A673 (cell line): ENCODE measurements at places on chromosomes 7 and 10. TPM values are rescaled to one million over a fixed set of nuclear protein-coding genes. Genes with fewer than 3 reads are reported as not detected.

Gene EBF3
- total RNA-seq = 52.2 and 56.2 TPM in 2 replicates

Gene CFTR
- 0.19 and 0.37 TPM in 2 replicates for total RNA-seq

Gene LRRN3
- total RNA-seq = not detected in 2 replicates

Gene ELN
- 47.6 and 65.9 TPM in 2 replicates for total RNA-seq

DNA sequence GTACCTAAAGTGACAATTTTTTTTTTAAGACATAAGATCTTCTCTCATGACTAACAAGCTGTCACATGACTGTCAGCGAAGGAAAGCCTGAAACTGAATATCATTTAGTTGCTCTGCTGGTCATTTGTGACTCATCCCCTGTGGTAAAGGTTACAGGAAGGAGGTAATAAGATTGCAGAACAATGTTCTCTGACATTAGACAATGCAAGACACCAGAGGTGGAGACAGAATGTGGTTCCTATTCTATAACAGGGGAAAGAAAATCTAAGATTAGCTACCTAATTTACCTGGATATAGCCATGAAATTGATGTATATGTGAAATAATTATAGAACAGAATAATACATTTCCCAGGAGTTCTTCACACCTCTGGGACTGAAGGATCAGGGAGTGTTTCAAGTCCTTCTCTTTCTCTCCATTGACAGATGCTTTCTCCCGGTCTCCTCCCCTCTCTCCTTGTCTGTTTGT is 47.7 kb downstream of the LRGUK start:
- H3K4me3 ChIP-seq = no peak overlapping the region
- H3K27ac ChIP-seq = no peak overlapping the region
- H3K36me3 ChIP-seq = no peaks in the 10 kb centered on the region
- peak; percentile 32 for DNase-seq

- no peaks in the 10 kb centered on the region for H3K27me3 ChIP-seq
- H3K4me1 ChIP-seq = peaks cover 3% of the 10 kb centered on the region
- H3K36me3 ChIP-seq = no peaks in the 10 kb centered on the region
- no peak overlapping the region for H3K27ac ChIP-seq
- H3K4me3 ChIP-seq = no peak overlapping the region
- no peak for DNase-seq
Measured at GRCh38 chr10:78408671-78409472, 375.2 kb downstream of the RPS24 start.

DNA sequence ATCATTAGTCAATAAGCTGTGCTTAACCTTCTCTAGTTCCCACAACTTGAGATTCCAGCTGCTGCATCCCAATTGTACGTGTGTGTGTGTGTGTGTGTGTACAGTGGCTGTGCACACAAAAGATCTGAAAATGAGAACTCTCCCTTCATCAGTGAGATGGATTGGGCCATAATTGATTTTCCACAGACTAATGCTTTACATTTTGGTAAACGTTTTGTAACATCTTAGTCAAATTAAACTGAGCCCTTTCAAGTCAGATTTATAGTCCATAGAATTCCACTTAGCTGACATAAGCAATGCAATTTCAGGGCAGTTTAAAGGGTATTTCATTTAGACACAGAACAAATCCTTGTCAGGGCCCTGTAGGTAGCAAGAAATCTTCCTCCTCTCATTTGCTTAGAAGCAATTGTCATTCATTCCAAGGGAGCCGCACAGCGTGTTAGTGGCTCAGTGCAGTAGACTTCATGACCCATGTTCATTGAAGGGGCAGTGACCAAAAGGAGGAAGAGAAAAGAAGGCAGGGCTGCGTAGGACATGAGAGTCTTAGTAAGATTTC is 1123.5 kb upstream of the AUTS2 start:
- no peak overlapping the region for H3K4me3 ChIP-seq
- no peaks in the 10 kb centered on the region for H3K4me1 ChIP-seq
- DNase-seq = peak; percentile 19
- H3K36me3 ChIP-seq = no peaks in the 10 kb centered on the region
- no peaks in the 10 kb centered on the region for H3K27me3 ChIP-seq

DNA sequence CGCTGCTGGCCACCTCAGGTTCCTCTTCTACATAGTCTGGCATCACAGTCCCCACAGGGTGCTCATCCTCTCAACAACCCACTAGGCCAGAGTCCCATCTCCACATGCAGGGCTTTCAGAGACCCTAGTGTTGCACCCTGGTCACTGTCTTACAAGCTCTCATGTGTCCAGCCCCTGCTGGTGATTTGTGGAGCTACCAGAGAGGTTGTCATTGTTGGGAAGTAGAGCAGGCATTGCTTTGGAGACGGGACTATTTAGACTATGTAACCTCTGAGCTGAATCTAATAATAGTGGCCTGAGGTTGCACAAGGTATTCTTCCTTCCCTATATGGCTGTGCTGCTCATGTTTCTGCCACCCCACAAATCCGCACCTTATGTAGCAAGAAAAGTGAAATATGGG is 135.3 kb upstream of the VWC2 start:
- no peak overlapping the region for H3K27ac ChIP-seq
- no peaks in the 10 kb centered on the region for H3K4me1 ChIP-seq
- H3K4me3 ChIP-seq = no peak overlapping the region
- no peaks in the 10 kb centered on the region for H3K36me3 ChIP-seq

DNA sequence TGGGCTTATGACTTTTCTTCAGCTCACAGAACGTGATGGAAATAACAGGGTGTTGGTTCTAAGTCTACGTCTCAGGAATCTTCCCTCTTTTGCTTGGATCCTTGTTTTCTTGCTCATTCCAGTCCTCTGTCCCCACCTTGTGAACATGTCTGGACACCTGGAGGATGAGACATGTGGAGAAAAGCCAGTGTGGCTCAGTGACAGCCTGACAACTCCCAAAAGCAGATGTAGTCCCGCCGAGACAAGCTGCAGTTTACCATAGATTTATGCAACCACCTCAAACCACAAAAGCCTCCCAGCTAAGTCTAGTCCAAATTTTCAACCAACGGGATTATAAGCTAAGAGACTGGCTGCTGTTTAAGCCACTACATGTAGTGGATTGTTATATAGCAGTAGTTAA is 476.1 kb downstream of the SH2D4B start:
- H3K4me3 ChIP-seq = no peak overlapping the region
- no peak for DNase-seq
- no peak overlapping the region for H3K27ac ChIP-seq
- H3K27me3 ChIP-seq = no peaks in the 10 kb centered on the region
- no peaks in the 10 kb centered on the region for H3K4me1 ChIP-seq

GRCh38 chr7:67438913-67439505 is 442.4 kb downstream of the TYW1 start:
- no peak overlapping the region for H3K27ac ChIP-seq
- H3K27me3 ChIP-seq = no peaks in the 10 kb centered on the region
- H3K4me3 ChIP-seq = no peak overlapping the region
- no peaks in the 10 kb centered on the region for H3K36me3 ChIP-seq
- H3K4me1 ChIP-seq = peaks cover 10% of the 10 kb centered on the region

- DNase-seq = no peak
- no peaks in the 10 kb centered on the region for H3K36me3 ChIP-seq
- no peaks in the 10 kb centered on the region for H3K4me1 ChIP-seq
- no peak overlapping the region for H3K27ac ChIP-seq
- peaks cover 30% of the 10 kb centered on the region for H3K27me3 ChIP-seq
Measured at GRCh38 chr10:130416334-130417150, 280.4 kb downstream of the GLRX3 start.

DNA sequence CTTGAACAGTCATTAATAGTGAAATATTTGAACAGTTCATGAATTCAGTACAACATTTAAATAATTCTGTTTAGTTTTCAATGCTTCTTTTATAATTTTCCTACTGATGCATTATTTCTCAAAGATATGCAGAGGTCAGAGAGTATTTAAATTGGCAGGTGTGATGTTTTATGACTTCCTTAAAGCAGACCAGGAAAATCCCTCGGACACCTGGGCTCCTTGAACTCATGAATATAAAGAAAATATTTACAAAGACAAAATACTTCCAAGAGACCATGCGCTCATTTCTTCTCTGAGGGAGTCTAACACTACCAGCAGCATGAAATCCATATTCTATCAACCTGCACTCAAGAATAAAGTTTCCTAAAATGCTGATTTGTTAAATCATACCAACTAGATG is 127.6 kb downstream of the IPMK start:
- no peaks in the 10 kb centered on the region for H3K4me1 ChIP-seq
- H3K36me3 ChIP-seq = no peaks in the 10 kb centered on the region
- no peak overlapping the region for H3K4me3 ChIP-seq
- no peak for DNase-seq
- H3K27ac ChIP-seq = no peak overlapping the region

DNA sequence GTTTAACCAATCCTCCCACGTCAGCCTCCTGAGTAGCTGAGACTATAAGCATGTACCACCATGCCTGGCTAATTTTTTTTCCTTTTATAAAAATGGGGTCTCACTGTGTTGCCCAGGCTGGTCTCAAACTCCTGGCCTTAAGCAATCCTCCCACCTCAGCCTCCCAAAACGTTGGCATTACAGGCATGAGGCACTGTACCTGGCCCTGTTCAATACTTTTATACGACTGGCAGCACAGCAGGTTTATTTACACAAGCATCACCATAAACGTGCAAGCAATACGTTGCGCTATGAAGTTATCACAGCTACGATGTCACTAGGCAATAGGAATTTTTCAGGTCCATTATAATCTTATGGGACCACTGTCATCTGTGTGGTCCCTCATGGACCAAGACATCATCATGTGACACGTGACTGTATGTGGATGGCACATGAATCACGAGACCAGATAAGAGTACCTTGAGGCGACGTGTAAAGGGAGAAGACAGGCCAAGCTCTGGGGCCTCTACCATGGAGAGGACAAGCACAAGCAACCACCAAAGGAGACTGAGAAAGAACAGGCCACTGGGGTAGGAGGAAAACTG is 34.5 kb upstream of the SLC18A3 start:
- H3K4me3 ChIP-seq = no peak overlapping the region
- no peak for DNase-seq
- H3K4me1 ChIP-seq = peaks cover 10% of the 10 kb centered on the region
- H3K27me3 ChIP-seq = no peaks in the 10 kb centered on the region

- no peak overlapping the region for H3K4me3 ChIP-seq
- no peak overlapping the region for H3K27ac ChIP-seq
- no peak for DNase-seq
- H3K27me3 ChIP-seq = peaks cover 11% of the 10 kb centered on the region
- no peaks in the 10 kb centered on the region for H3K36me3 ChIP-seq
Measured at GRCh38 chr10:15478950-15479349, 107.9 kb upstream of the FAM171A1 start.

DNA sequence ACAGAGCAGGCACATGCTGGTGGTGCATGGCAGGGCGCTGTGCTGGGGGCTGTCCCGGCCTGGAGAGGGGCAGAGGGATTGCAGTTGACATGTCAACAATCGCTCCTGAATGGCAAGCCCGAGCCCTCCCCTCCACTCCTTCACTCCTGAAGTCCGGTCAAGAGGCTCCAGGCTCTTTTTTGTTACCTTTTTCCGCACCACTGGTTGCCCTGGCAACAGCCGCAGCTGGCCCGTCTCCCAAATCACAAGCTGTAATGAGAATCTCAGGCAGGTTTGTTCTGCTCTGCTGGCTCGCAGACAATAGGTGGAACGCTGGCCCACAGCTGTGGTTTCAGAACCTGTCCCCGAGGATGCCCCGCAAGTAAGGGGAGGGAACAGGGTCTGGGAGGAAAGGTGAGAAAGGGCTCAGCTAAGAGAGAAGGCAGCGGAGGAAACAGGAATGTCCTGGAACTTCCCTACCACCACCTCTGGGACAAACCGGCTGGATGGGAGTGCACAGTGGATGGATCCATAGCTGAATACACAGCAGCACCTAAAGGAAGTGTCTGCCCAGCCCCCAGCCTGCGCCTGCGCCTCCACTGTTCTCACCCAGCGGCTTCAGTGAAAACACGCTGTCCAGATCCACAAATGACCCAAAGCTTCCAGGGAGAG is 58.9 kb downstream of the CALML3 start:
- no peaks in the 10 kb centered on the region for H3K4me1 ChIP-seq
- H3K4me3 ChIP-seq = no peak overlapping the region
- no peak overlapping the region for H3K27ac ChIP-seq
- no peaks in the 10 kb centered on the region for H3K36me3 ChIP-seq

DNA sequence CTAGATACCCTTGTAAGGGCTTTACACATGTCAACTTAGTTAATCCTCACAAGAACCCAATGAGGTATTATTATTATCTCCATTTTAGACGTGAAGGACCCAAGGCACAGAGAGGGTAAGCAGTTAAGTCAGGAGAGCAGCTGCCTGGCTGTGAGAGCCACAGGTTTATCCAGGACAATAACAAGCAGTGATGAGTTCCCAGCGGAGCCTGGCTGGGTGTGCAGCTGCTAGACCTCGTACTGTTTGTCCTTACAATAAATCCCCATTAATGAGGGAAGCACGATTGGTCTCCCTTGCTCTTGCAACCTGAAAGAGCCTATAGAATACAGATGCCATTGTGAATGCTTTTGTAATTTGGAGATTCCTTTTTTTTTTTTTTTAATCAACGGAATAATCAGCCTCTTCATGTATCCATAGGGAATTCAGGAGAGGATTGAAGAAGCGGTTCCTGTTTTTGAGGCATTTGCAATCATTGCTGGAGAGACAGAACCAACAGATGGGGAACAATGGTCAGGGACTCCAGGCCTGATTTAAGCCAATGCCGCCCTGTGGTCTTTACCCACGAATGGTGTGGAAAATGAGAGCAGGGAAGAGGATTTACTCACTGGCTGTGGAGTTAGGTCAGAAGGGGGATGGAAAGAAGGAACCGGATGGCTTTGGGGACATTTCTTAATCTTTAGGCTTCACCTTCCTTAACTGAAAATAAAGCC is 12.3 kb upstream of the ASB4 start:
- H3K27me3 ChIP-seq = no peaks in the 10 kb centered on the region
- no peaks in the 10 kb centered on the region for H3K36me3 ChIP-seq
- peaks cover 49% of the 10 kb centered on the region for H3K4me1 ChIP-seq
- peak; percentile 27 for DNase-seq
- H3K27ac ChIP-seq = peak overlapping the region; percentile 33

DNA sequence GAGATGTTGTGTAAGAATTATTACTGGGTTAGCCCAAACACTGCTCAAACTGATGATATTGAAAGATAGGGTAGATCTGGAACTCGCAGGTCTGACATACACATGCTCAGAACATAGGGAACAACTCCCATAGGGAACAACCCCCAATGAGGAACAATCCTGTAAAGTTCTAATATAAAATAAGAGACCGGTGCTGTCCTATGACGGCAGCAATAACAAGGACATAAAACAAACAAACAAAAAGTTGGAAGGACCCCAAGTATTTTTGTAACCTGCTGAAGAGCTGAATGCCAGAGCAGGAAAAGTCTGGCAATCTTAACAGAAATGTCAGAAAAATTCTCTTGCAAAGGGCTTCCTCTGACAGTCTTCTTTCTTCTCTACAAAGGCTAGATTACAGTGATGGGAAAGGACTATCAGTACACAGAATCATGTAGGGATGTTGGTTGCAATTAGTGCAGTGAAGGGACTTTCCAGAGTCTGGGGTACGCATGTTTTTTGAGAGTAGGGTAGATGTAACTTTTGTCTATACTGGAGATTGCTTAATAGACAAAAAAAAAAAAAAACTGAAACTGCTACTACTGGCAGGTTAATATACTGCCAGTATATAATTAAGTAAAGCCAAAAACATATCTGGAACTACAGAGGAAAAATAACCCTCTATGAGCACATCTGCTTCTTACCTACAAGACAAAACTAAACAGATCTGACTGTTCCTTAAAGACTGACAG is 35.5 kb downstream of the IDE start:
- H3K36me3 ChIP-seq = peaks cover 19% of the 10 kb centered on the region
- H3K27me3 ChIP-seq = no peaks in the 10 kb centered on the region
- H3K4me1 ChIP-seq = peaks cover 5% of the 10 kb centered on the region
- no peak overlapping the region for H3K27ac ChIP-seq
